NB4 (cell line): ENCODE measurements at places on chromosomes 7 and 10.
A peak's percentile ranks its signal among the peaks of the same experiment; 100 is the strongest.

- no peak for DNase-seq
Observed at GRCh38 chr10:60497364-60497763, 107.7 kb upstream of the ANK3 start.

DNA sequence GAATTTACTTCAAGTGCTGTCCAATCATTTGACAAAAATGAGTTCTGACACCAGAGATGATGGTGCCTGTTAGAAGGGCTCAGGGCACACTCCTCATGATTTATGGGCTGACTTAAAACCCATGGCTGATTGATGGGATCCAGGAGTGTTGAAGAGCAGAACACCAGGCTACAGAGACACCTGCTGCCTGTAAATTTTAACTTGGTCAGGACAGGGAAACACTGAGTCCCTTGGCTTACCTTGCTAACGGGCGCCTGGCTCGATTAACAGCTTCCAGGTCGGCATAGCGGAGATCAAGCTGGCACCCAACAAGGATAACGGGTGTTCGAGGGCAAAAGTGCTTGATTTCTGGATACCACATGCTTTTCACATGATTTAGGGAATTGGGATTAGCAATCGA lies 51.4 kb downstream of the RHOBTB1 start:
- DNase-seq = no peak

DNA sequence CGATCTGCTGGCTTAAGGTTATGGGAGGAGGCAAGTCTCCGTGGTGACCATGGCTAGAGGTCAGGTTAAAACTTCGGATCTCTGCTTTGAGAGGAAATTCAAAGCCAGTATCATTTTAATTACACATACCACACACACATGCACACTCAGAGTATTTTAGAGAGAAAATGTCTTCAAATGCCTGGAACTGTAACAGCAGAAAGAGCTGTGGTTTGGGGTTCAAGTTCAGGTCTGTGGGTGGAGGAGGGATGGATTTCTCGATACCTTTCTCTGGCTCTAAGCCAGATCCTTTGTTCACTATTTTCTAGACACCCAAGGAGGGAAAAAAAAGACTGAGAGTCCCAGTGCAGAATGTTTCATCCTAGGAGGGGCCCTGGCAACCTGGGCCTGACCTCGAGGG lies 32.5 kb downstream of the ARL3 start:
- no peak for DNase-seq

- DNase-seq = no peak
Observed at GRCh38 chr10:76229341-76229740, 797.9 kb downstream of the LRMDA start.

GRCh38 chr10:107790271-107790670 lies 625.8 kb upstream of the SORCS1 start:
- no peak for DNase-seq

DNA sequence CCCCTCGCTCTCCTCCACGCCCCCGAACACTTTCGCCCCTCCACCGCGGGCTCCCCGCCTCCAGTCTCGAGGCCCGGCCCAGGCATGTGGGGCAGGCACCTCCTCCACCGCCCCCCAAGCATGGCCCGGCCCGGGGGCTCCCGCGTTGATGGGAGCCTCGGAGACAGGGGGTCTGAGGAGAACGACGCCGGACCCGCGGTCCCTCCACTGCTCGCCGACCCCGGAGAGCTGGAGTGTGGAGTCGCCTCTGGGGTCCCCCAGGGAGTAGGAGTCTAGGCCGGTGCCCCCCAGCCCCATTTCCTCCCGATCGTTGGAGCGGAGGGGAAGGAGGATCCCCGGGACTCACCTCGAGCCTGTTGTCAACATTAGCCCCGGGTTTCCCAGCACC lies 206 bp downstream of the UPF2 start:
- DNase-seq = peak; percentile 42

DNA sequence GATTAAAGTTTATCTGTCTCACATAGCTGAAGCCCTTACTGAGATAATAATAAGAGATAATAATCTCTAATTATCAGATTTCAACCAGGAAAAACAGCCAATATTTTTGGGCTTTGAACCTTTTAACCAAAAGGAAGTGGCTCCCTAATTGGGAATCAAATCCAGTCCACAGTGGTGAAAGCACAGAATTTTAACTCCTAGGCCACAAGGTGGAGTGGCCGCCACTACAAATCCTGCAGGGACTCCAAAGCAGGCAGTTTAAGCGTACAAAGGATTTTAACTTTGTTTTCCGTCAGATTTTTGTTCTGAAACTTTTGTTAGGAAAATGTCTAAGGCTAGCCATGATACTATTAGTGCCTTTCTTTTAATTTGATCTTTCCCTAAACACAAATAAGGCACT lies 99.6 kb upstream of the CCNY start:
- DNase-seq = no peak

DNA sequence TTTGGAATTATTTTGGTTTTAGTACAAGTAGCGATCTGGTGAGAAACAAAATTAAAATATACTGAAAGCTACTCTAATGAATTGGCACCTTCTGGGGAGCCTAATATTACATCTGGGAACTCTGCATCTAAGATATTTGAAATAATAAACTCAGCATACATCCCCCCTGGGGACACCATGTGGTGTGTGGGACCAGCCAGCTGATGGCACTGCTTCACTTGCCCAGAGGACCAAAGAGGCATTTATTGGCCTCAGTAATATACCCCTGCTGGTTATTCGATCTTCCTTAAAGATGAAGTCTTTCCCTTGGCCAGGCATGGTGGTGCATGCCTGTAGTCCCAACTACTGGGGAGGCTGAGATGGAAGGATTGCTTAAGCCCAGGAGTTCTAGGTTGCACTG lies 195.1 kb upstream of the AUTS2 start:
- peak; percentile 68 for DNase-seq

GRCh38 chr10:107708981-107709380 lies 544.5 kb upstream of the SORCS1 start:
- no peak for DNase-seq

DNA sequence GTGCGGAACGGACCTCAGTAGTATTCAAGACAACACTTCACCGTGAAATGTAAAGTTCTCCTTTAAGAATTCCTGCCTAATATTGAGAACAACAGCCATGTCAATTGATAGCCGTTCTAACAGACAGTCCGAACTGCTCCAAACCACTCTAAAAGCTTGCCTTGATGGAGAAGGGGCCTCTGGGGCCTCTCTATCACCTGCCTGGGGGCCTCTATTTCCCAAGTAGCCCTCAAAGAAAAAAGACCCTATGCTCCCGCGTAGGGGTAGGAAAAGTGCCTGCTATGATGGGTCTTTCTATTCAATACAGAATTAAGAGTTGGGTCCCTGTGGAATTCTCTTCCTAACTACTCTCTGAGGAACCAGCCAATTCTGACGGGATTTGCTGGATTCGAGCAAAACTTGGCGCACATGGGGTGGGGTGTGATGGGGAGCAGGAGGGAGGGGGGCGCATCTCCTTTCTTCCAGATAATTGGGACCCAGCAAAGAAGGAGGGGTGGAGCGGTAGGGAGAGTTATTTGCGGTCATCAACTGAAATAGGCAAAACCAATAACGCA lies 8.3 kb upstream of the DLX6 start:
- DNase-seq = no peak

DNA sequence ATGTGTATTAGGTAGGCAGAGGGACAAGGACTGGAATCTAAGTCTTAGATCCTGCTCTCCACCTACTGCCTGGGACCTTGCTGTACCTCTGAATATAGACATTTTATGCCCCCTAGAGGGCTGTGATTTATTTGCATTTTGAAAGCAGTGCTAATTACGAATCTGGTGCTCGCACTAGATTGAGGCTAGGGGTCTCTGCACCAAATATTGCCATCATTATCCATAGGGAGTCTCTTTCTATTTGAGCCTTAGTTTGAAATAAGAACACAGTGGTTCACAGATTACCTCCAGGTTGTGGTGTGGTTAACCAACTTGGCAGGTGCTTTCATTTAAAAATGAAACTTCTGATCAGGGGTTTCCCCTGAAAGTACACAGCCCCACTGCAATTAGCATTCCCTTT lies 41.8 kb downstream of the CNNM1 start:
- peak; percentile 38 for DNase-seq

DNA sequence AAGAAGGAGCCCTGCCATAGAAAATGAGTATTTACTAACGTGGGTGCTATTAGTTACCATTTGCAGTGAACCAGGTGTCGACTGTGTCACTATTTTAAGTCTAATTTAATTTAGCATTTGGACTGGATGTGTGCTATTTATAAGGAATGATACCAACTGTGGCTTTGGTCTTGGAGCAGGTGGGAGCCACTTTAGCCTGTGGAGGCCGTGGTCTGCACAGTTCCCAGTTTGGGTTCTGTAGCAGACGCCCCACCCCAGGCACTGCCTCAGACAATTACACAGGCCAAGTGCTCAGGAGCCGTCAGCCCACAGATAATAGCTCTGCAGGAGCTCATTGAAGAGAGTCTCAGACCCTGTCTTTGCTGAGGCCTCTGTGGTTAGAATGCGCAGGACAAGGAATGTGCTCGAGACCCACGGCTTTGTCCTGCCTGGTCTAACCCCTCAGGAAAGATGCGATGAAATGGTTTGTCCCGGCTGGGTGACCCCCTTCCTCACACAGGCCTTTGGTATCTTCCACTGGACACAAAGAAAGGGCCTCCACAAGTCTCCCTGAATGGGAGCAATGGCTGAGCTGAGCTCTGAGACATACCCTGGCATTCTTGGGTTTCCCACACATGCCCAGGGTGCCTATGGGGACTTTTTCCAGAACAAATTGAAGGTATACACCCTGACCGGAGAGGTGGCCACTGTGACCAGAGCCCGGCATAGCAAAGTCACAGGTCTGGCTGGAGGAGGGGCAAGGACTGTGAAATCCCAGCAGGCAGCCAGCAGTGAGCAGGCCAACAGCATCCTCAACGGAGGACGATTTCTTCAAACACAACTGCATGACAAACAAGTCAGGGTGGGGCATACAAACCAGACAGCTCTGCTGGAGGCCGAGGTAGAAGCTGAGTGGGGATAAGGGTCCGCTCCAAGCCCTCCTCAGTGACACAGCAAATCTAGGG lies 251.2 kb downstream of the ARHGAP12 start:
- DNase-seq = no peak

DNA sequence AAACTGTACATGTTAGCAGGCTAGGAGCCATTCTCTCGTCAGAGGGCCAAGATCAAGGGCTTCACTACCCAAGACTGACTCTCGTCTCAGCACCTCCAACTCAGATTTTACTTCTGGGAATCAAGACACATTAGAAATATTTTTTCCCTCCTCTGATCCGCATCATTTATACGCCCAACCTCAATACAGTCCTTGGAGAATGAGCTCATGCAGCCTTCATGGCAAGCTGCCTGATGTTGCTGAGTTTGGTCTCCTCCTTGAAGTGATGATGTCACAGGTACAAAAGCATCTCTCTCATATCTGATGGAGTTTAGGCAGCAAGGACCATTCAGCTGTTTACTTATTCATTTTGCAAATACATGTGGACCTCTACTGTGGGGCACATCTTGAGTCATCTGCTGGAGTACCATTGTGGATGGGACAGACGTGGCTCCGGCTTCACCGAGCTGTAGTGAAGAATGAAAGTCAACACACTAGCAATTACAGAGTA lies 114.0 kb downstream of the BMPER start:
- DNase-seq = no peak

- DNase-seq = no peak
Observed at GRCh38 chr7:104795616-104796398, 218.2 kb upstream of the KMT2E start.

DNA sequence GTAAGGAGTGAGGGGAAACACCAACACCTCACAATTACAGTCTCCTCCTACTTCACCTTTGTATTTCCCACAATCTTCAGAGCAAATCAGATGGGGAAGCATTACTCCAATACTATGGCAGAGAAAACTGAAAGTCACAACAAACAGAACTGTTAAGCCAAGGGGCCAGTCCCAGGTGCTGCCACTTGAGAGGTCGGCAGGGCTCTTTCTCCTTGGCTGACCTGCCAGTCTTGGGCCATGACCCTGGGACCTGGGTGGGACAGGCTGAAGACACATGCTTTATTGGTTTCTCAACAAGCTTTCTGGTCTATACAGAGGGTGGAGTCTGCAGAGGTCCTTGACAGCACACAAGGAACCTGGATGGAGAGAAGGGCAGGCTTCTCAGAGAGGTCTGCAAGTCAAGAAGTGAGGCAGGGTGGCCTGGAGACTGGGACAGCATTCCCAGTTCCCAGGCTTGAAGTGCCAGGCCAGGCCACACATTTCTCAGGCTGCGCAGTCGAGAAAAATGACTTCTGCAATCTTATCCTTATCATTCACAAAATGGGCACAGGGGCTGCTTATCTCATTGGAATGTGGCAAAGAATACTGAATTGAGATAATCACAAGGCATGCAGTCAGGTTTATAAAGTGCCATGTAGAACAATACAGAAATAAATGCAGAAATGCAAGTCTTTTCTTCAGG lies 301.0 kb downstream of the CXCL12 start:
- no peak for DNase-seq

DNA sequence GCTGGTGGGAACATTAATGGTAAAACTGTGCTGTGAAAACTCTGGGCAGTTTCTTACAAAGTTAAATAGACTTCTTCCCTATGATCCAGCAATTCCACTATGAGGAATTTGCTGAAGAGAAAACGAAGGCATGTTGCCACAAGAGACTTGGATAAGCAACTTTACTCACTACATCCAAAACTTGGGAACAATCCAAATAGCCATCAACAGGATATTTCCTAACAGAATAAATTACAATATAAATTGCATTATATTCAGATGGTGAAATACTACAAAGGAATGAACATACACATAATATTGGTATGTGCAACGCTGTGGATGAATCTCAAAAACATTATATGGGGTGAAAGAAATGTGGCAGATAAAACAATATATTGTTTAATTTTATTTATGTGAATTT lies 21.4 kb upstream of the MKI67 start:
- DNase-seq = no peak

- no peak for DNase-seq
Observed at GRCh38 chr10:12644380-12645144, 295.2 kb downstream of the CAMK1D start.

- peak; percentile 87 for DNase-seq
Observed at GRCh38 chr10:102118867-102119266, 1.3 kb downstream of the LDB1 start.

DNA sequence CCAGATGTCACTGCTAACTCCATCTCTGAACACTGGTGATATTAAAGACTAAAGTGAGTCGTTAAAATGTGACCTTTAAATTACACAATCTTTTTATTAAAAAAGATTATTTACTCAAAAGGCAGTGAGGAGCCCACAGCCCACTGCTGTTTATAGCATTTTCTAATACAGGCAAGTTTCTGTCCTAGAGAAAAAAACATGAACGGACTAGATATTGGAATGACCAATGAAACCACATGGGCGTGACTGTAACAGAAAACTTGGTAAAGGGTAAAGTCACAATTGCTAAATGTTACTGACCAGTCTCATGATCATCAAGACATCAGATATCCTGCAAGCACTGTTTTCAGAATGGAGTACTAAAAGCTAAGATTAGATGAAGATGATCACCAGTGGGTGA lies 78.7 kb downstream of the FEZF1 start:
- no peak for DNase-seq

GRCh38 chr10:80410578-80411145 lies 2.3 kb downstream of the PRXL2A start:
- DNase-seq = no peak
